ENCODE measurements at places on chromosomes 5 and 9.

GRCh38 chr9:119368681-119369581 lies at the start of gene BRINP1:
Gene BRINP1, minus strand, starts transcription at chr9:119369435. Its CDS starts 56,080 bp downstream, at chr9:119313355.
- DNase-seq, result peak; percentile 70

DNA sequence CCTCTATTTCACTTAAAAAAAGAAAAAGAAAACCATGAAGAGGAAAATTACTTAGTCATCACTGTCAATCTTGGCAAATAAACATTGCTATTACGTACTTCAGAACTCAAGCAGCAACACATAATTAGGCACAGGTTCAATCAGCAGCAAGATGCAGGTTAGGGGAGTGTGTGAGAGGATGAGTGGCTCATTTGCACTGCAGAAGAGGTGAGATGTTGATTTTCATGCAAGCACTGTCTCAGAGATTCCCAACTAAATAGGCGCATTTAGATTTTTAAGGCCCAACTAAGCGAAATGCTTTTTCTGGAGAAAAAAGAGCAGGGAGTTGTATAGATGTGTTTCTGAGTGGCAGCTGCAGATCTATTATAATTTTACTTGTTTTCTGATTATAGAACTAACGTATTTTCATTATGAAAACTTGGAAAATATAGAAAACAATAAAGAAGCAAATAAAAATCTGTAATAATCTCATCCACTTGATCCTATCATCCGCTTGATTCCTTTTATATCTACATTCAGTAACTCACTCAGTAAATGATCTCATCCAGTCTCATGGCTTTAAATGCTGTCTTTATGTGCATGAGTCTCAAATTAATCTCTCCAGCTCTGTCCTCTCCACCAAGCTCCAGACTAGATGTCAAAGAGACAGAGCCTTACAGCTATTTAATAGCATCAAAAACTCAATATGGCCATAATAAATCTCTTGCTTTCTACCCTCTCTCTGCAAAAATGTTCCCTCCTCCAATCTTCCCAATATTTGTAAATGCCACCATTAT lies 162.5 kb downstream of the ZNF462 start:
- DNase-seq, result no peak

DNA sequence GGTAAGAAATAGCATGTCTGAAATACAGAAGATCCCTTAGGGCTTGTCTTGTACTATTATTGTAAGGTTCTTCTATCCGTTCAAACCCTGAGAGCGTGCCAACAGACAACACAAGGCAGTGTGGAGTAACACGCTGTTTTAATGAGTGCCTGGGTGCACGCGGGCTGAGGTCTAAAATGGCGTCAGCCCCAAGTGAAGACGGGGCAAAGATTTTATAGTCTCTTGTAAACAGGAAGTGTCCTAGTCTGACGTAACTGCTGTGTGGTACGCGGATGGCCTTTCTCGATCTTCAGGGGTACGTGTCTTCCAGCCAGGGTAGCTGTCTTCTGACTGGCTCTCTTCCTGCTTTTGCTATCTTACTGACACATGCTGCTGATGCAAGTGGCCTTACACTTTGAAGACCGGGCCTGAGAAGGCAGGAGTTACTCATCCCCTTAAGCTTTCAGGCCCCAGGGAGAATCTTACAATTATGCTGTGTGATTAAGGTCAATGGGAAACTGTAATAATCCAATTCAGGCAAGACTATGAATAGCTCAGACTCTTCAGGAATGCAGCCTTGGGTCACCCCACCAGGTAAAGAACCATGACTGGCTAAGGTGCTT lies 1812.0 kb upstream of the CDH9 start:
- DNase-seq, result no peak

DNA sequence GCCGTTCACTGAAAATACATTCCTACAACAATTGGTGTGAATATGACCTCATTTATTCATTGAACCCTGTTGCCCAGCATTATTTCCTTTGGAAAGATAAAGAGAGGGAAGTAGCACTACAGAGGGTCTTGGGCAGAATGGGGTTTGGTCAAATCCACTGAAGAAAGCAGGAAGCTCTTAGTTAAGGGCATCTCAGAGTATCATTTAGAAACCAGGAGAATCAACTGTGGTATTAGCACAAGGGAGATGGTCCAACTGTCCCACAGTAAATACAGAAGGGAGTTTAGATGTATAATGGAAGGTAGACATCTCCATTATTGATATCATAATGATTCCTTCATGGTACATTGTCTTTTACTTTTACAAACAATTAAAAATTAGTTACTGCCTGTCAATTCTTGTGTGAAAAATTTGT lies 47.1 kb downstream of the LIX1 start:
- DNase-seq, result no peak

DNA sequence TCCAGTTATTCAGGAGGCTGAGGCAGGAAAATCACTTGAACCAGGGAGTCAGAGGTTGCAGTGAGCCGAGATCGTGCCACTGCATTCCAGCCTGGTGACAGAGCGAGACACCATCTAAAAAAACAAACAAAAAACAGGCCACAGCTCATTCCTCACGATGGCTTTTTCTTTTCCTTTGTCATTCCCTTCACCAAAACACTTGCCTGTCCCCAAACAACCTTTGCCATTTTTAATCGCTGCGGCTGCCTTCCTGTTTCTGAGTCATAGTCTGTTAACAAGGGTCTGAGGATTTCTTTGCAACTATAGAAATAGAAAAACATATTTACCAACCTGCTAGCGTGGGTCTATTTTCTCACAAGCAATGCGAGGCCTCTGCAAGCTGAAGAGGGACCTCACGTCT lies 123.0 kb upstream of the FSTL4 start:
- DNase-seq, result no peak

GRCh38 chr9:132372177-132373095 lies 17.6 kb upstream of the SETX start:
- no peak for DNase-seq

- no peak for DNase-seq
These were observed 54.7 kb downstream of the ANXA2R start for GRCh38 chr5:42985129-42986037.

DNA sequence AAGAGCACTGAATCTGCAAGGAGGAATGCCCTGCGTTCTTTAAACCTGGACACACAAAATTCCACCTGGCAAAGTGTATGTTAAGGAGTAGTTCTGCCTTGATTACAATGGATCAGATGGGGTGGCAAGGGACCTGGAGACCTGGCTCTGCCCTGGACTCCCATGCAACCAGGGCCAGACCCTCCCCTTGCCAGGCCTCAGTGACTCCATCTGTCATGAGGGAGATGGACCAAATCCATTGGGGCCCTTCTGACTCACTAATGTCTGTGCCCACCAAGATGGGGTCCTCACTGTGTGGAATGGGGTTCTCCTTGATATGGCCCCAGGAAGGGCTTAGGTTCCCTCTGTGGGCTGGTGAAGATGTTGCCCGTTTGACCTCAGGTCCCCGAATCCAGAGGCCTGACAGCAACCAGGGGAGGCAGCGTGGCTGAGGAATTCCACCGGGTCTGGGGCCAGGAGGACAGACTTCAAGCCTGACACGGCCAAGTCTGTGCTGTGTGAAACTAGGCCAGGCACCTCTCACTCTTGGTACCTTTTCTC lies 100.3 kb downstream of the PAX5 start:
- DNase-seq, result no peak

DNA sequence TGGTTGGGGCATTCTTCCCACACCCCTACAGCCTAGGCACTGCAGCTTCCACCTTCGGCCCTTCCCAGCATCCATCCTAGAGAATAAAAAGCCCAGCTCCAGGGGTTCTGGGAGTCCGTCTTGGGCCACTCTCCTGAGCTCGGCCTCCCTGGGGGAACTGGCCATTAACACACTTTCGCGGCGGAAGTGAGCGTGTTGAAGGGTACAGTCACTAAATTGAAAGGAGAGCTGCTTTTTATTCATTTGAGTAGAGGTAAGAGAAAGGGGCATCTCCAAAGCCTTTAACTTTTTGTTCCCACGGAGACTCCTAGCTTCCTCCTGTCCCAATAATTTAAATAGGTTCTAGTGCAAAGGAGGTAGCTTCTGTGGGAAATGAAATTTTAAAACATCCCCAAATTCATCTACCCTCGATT lies 31.0 kb upstream of the NFIB start:
- DNase-seq, result no peak

DNA sequence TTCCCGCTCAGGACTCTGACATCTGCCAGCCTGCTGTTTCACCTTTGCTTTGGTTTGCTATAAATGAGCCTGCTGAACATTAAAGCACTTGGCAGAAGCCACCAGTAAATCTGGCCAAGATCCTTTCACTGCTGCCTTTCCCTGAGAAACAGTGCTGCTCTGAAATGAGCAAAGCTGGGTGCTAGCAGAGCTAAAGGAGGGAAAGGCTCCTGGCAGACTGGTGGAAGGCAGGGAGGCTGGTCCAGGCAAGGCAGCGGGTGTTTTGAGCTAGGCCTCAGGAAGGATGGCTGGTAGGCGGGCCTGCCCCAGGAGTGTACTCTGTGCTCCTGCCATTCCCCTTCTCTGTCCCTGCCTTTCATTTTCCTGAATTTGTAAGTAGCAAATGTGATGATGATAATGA lies 52.5 kb upstream of the PTGS1 start:
- no peak for DNase-seq

- no peak for DNase-seq
These were observed 14.4 kb downstream of the CKMT2 start for GRCh38 chr5:81247441-81247972.

DNA sequence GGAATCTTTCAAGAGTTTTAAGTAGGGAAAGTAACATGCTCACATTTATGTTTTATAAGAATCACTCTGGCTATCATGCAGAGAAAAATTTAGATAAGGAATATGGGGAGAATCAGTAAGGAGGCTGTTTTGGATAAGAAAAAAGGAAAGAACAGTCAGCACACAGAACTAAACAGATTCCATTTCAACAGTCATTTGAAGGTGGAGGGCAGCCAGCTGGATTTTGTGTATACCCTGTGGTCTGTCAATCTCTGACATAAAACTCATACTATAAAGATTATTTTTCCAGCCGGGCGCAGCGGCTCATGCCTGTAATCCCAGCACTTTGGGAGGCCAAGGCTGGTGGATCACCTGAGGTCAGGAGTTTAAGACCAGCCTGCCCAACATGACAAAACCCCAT lies 64.2 kb downstream of the PCA3 start:
- no peak for DNase-seq

DNA sequence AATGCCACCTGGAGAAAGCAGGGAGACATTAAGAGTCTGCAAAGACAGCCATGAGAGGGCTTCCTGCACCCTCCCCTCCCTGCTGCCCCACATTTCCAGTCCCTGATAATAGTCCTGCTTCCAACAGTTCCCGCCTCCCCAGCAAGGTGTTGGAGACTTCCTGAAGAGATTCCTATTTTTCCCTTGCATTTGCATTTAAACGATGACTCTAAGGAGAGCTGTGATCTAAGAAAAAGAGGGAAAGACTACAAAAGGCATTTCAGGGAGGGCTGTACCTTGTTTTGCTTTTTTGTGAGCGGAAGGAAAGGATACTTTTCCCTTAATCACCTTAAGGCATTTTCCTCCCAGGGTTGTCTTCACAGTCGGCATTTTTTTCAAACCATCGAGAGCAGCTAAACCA lies 62.1 kb downstream of the GAS1 start:
- no peak for DNase-seq

DNA sequence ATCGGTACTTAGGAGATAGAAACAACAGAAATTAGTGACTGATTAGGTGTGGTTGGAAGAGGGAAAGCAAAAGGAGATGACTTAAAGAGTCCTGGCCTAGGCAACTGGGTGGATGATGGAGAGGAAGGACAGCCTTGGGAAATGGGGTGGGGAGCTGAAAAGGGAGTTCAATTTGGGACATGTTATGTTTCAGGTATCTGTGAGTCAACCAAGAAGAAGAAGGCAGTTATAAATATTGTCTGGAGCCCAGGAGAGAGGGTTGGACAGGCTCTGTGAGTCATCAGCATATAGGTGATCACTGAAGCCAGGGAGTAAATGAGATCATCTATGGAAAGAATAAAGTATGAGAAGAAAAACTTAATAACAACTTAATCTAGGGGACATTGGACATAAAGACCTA lies 357.7 kb downstream of the NPR3 start:
- no peak for DNase-seq

DNA sequence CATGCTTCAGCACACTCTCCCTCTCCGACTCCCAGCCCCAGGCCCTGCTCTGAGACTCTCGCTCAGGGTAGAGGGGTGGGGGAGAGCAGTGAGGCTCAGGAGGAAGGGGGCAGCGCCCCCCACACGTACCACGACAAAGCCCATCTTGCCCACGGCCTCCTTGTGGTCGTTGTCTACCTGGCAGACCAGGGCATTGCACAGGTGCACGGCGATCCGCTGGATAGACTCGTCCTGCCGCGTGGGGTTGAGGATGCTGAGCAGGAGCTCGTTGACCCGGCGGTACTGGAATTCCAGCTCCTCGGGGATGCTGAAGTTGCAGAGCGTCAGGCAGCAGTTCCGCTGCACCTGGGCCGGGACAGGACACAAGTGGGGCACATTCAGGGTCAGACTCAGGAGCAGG lies 18.5 kb upstream of the ZDHHC12 start:
- DNase-seq, result no peak

DNA sequence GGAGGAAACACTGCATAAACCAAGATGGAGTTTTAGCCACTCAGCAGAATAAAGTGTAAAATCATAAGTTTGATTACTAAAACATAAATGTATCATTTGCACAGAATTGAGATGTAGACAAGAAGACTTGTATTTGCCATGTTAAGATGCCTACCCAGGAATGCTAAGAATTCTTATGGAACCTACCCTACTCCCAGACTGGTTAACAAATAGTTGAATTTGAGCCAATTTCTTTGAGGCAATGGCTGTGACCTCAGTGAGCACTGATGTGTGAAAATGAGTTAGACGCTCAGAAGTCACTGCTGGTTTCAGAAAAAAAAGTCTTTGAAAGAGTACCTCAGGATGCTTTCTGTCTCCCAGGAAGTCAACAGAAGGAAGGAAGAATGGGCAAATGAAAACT lies 95.6 kb downstream of the ESM1 start:
- DNase-seq, result no peak

- DNase-seq, result no peak
These were observed 29.3 kb upstream of the UBE2QL1 start for GRCh38 chr5:6419340-6419852.

- DNase-seq, result no peak
These were observed 396.1 kb upstream of the MPDZ start for GRCh38 chr9:13675638-13676000.

- no peak for DNase-seq
These were observed 99.4 kb downstream of the TMEM215 start for GRCh38 chr9:32882705-32883104.

- no peak for DNase-seq
These were observed 263.5 kb upstream of the PTPRD start for GRCh38 chr9:10876333-10876732.
